Upper lobe of left lung (tissue), 6 donors: ENCODE measurements at places on chromosomes 3 and 15.

DNA sequence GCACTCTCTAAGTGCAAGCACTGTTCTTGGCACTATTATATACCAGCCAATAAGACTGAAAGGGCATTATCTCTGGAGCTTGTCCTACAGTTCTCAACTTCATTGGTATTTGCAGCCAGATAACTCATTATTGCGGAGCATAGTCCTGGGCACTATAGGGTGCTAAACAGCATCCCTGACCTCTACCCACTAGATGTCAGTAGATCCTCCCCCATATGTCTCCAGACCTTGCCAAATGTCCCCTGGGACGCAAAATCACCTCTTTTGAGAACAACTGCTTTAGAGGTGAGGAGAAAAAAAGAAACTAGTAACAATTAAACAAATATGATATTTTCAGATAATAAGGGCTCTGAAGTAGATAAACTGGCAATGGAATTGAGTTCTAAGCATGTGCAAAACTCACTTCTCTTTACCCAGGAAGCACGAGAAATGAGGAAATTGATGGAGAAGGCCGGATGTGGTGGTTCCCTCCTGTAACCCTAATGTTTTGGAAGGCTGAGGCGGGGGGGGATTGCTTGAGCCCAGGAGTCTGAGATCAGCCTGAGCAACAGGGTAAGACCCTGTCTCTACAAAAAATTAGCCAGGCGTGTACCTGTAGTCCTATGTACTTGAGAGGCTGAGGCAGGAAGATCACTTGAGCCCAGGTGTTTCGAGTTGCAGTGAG, 61.4 kb downstream of the FRMD4B start:
- H3K27me3 ChIP-seq, result no peaks in the 10 kb centered on the region
- H3K36me3 ChIP-seq, result no peaks in the 10 kb centered on the region
- no peak overlapping the region for H3K4me3 ChIP-seq
- DNase-seq, result peak; percentile 37
- no peak overlapping the region for H3K27ac ChIP-seq

DNA sequence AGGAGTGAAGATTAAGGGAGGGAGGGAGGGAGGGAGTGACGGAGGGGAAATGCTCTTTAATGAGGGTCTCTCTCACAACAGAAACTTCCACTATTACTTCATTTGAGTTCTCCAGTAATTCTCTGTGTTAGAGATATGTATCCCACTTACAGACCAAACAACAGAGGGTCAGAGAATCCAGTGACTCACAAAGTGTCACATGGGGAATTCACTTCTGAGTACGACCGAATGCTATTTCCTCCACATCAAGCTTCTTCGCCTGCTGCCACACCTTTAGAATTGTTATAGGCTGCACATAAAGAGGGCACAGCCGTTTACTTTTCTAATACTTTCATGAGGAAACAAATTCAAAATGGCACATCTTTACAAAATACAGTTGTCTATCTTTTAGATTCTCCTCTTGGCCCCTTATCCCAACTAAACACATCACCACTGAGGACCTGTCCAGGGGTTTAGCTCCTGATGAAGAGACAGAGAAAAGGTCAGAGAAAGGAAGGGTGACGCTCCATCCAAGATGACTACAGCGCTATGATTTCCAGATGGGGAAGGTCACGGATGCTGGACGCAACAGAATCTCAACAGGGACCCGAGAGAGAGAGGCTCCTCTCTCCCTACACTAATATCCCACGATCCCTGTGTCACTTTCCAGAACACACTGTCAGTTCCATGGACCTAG, 119.0 kb downstream of the XXYLT1 start:
- no peaks in the 10 kb centered on the region for H3K36me3 ChIP-seq
- H3K27ac ChIP-seq, result peak overlapping the region; percentile 89
- no peak overlapping the region for H3K4me3 ChIP-seq
- peaks cover 62% of the 10 kb centered on the region for H3K4me1 ChIP-seq
- H3K27me3 ChIP-seq, result no peaks in the 10 kb centered on the region

GRCh38 chr3:50484722-50485121, 18.7 kb downstream of the CACNA2D2 start:
- no peaks in the 10 kb centered on the region for H3K36me3 ChIP-seq
- no peaks in the 10 kb centered on the region for H3K27me3 ChIP-seq
- no peak overlapping the region for H3K4me3 ChIP-seq
- H3K4me1 ChIP-seq, result peaks cover 15% of the 10 kb centered on the region
- peak; percentile 39 for DNase-seq

DNA sequence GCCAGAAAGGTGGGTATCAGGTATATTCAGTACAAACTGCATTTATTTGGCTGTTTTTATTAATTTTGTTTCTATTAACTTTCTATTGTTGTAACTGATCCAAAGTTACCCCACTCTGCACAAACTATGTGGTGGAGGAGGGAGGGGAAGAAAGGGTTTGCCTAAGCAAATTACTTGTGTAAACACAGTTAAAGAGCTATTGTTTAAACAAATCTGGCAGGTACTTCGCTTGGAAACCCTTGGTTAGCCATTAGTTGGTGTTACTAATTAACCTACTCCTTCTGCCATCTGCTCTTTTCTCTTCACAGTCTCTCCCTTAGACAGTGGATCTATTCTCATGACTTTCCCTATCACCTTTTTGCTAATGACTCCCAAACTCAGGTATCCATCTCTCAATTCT, 328.4 kb upstream of the NECTIN3 start:
- H3K27me3 ChIP-seq, result no peaks in the 10 kb centered on the region
- H3K4me3 ChIP-seq, result no peak overlapping the region
- H3K4me1 ChIP-seq, result no peaks in the 10 kb centered on the region
- no peaks in the 10 kb centered on the region for H3K36me3 ChIP-seq
- DNase-seq, result no peak
